Kidney (tissue), 22 donors: ENCODE measurements at places on chromosomes 16 and 17. TPM values are rescaled to one million over a fixed set of nuclear protein-coding genes. Genes with fewer than 3 reads are reported as not detected.

Gene BCAS3
- total RNA-seq, result 44.1 TPM

Gene SYCE1L
- 9.7 TPM for total RNA-seq

Gene COX6A2
- not detected for total RNA-seq

Gene TPPP3
- 8.2 TPM for total RNA-seq

Gene DCXR
- total RNA-seq, result 102 TPM

GRCh38 chr16:17354685-17355084 lies 116.1 kb downstream of the XYLT1 start:
- no peaks in the 10 kb centered on the region for H3K27me3 ChIP-seq
- H3K36me3 ChIP-seq, result no peaks in the 10 kb centered on the region
- DNase-seq, result no peak
- H3K27ac ChIP-seq, result no peak overlapping the region

- no peak overlapping the region for H3K27ac ChIP-seq
- DNase-seq, result no peak
- no peak overlapping the region for H3K4me3 ChIP-seq
- peaks cover 2% of the 10 kb centered on the region for H3K4me1 ChIP-seq
- H3K36me3 ChIP-seq, result no peaks in the 10 kb centered on the region
Measured at GRCh38 chr16:85240982-85241924, 129.0 kb upstream of the CIBAR2 start.

DNA sequence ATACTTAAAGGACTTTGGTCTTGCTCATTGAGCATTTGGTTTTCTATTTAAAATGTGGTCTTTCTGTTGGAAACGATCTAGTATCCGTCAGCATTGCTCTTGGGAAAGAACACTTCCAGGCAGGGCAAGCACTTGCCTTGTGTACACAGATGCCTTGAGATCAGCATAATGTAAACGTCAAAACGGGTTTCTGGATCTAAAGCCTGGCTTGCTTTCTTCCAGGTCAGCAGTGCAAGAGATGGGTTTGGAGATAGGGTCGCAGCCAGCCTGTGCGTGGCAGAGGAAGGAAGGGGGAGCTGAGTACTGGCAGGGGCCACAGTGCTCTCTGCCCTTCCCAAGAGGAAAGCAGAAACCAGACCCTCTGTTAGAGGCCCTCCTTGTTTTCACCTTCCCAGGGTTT lies 175.5 kb downstream of the LGALS9B start:
- H3K4me3 ChIP-seq, result no peak overlapping the region
- H3K27ac ChIP-seq, result no peak overlapping the region
- no peaks in the 10 kb centered on the region for H3K4me1 ChIP-seq
- DNase-seq, result no peak
- H3K36me3 ChIP-seq, result no peaks in the 10 kb centered on the region
- no peaks in the 10 kb centered on the region for H3K27me3 ChIP-seq

- no peak overlapping the region for H3K27ac ChIP-seq
- H3K36me3 ChIP-seq, result no peaks in the 10 kb centered on the region
- peaks cover 8% of the 10 kb centered on the region for H3K27me3 ChIP-seq
- no peaks in the 10 kb centered on the region for H3K4me1 ChIP-seq
- H3K4me3 ChIP-seq, result no peak overlapping the region
Measured at GRCh38 chr17:35799942-35800341, 4.5 kb upstream of the MMP28 start.

- peak; percentile 54 for DNase-seq
- no peaks in the 10 kb centered on the region for H3K27me3 ChIP-seq
- H3K36me3 ChIP-seq, result no peaks in the 10 kb centered on the region
- no peak overlapping the region for H3K27ac ChIP-seq
- H3K4me1 ChIP-seq, result no peaks in the 10 kb centered on the region
Measured at GRCh38 chr16:79849119-79849518, 248.6 kb upstream of the MAF start.

GRCh38 chr16:74501484-74502478 lies 80.5 kb upstream of the CLEC18B start:
- H3K4me3 ChIP-seq, result no peak overlapping the region
- peaks cover 4% of the 10 kb centered on the region for H3K4me1 ChIP-seq
- DNase-seq, result no peak
- H3K36me3 ChIP-seq, result peaks cover 10% of the 10 kb centered on the region
- H3K27me3 ChIP-seq, result no peaks in the 10 kb centered on the region

GRCh38 chr16:49468611-49469310 lies 95.2 kb downstream of the C16orf78 start:
- H3K4me1 ChIP-seq, result no peaks in the 10 kb centered on the region
- peaks cover 2% of the 10 kb centered on the region for H3K27me3 ChIP-seq
- no peak for DNase-seq
- H3K27ac ChIP-seq, result no peak overlapping the region

GRCh38 chr16:87123356-87124001 lies 193.7 kb downstream of the C16orf95 start:
- H3K4me1 ChIP-seq, result peaks cover 7% of the 10 kb centered on the region
- no peak overlapping the region for H3K27ac ChIP-seq
- no peaks in the 10 kb centered on the region for H3K27me3 ChIP-seq
- no peak for DNase-seq
- no peak overlapping the region for H3K4me3 ChIP-seq

- H3K27me3 ChIP-seq, result no peaks in the 10 kb centered on the region
- DNase-seq, result no peak
- no peak overlapping the region for H3K27ac ChIP-seq
- no peaks in the 10 kb centered on the region for H3K36me3 ChIP-seq
Measured at GRCh38 chr17:77875881-77876509, 82.5 kb upstream of the TNRC6C start.

DNA sequence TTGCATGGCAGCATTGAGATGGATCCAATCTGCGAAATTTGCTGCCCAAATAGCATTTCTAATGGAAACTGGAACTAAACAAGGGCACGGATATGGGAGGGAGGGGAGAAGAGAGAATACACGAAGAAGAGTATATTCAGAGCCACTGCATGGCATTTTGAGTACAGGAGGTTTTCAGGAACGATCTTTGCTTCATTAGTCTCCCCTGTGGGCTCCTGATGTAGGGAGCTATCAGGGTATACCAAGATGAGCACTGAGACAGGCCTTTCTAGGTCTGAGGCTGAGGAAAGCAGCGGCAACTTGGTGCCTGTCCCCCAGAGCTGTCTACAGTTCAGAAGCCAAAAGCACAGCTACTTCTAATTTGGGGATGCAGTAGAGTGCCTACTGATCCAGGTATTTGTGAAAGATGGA lies 257.7 kb upstream of the PMFBP1 start:
- DNase-seq, result no peak
- no peaks in the 10 kb centered on the region for H3K36me3 ChIP-seq
- H3K27me3 ChIP-seq, result no peaks in the 10 kb centered on the region
- no peak overlapping the region for H3K27ac ChIP-seq
- no peak overlapping the region for H3K4me3 ChIP-seq
- no peaks in the 10 kb centered on the region for H3K4me1 ChIP-seq

DNA sequence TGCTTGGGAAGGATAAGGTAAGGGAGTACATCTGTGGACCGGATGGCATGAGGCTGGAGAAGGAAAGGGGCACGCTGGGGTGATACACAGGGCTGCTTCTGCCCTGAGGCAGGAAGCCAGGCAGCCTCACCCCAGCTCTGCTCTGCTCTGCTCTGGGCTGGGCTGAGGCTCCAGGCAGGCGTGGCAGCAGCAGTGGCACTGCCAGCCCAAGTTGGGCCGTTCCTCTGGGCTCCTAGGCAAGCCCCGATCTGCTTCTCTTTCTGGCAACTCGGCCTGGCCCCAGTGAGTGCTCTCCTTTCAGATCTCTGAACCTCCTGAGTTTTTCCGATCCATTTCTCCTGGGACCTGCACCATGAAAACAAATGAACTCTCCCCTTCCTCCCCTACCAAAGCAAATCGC lies 44.9 kb downstream of the VAC14 start:
- peaks cover 5% of the 10 kb centered on the region for H3K36me3 ChIP-seq
- no peak for DNase-seq
- no peaks in the 10 kb centered on the region for H3K27me3 ChIP-seq
- H3K4me1 ChIP-seq, result peaks cover 37% of the 10 kb centered on the region
- no peak overlapping the region for H3K27ac ChIP-seq
- no peak overlapping the region for H3K4me3 ChIP-seq

DNA sequence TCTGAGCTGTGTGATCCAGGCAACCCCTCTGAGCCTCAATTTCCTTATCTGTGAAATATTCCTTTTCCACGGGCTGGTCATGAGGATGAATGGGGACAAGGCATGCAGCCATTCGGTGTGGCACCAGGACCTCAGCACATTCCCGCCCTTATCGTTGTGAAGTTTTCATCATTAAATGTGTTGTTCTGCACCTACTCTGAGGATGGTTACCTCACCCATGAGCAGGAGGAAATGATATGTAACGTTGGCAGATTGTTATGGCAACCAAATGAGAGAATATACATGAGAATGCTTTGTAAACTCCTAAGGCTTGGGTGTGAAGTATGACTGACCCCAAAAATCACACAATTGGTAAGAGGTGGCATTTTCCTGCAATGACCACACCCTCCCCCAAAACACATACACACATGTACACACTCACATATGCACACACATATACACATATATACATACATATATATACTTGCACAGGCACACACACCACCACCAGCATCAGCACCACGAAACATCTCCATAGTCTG lies 39.5 kb downstream of the SMARCE1 start:
- no peaks in the 10 kb centered on the region for H3K36me3 ChIP-seq
- DNase-seq, result no peak
- no peak overlapping the region for H3K27ac ChIP-seq
- no peak overlapping the region for H3K4me3 ChIP-seq
- no peaks in the 10 kb centered on the region for H3K27me3 ChIP-seq
- no peaks in the 10 kb centered on the region for H3K4me1 ChIP-seq

GRCh38 chr16:12097523-12098428 lies 121.2 kb downstream of the SNX29 start:
- H3K27ac ChIP-seq, result peak overlapping the region; percentile 70
- H3K4me3 ChIP-seq, result no peak overlapping the region

DNA sequence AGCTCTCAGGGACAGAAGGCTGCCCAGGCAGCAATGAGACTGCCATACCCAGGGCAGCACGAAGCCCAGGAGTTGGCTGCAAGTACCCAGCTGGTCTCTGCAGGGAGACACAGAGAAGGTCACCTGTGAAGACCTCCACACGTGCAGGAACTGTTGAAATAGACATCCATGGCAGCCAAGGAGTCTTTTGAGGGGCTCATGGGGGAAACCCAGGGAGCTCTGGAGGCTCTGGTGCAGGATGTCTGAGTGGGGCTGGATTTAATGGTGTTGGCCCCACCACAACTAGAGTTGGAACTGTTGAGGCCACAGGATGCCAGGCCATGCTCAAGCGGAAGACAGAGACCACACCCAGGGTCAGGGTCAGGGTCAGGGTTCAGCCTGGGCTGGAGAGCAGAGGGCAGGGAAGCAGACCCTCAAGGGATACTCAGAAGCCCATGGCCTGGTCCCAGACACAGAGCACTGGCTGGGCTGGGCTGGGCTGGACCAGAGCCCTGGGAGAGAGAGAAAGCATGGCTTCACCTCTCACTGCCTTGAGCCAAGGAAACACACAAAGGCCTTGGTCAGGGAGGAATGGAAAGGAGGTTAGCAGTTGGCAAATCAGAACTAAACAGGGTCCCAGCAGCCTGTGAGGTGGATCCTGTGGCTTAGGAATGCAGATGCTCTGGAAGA lies 21.4 kb downstream of the PITPNM3 start:
- no peaks in the 10 kb centered on the region for H3K4me1 ChIP-seq
- no peak overlapping the region for H3K27ac ChIP-seq
- no peak overlapping the region for H3K4me3 ChIP-seq
- no peaks in the 10 kb centered on the region for H3K36me3 ChIP-seq

DNA sequence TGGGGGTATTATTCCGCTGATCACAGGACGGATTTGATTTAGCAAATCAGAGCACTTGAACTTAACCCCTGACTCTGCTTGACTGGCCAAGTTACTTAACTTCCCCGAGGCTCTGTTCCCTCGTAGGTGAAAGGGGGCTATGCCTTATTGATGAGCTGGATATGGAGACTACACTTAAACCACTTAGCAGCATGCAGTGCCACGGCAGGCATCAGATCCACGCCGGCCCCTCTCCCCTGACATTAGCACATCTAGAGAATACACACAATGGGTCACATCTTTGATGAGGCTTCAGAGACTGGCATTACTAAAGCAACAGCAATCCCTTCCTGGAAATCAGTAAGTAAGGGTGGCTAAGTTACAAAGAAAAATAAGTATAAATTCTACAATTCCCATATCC lies 71.0 kb downstream of the ABCC12 start:
- H3K27me3 ChIP-seq, result no peaks in the 10 kb centered on the region
- H3K27ac ChIP-seq, result no peak overlapping the region
- no peak overlapping the region for H3K4me3 ChIP-seq
- H3K4me1 ChIP-seq, result no peaks in the 10 kb centered on the region
- DNase-seq, result no peak
- no peaks in the 10 kb centered on the region for H3K36me3 ChIP-seq

GRCh38 chr17:71790791-71791190 lies 330.0 kb upstream of the SOX9 start:
- no peaks in the 10 kb centered on the region for H3K4me1 ChIP-seq
- H3K4me3 ChIP-seq, result no peak overlapping the region
- no peaks in the 10 kb centered on the region for H3K36me3 ChIP-seq
- no peak for DNase-seq
- H3K27ac ChIP-seq, result no peak overlapping the region
- no peaks in the 10 kb centered on the region for H3K27me3 ChIP-seq

GRCh38 chr17:29588562-29589411 lies 661 bp downstream of the GIT1 start:
- peak; percentile 79 for DNase-seq
- no peaks in the 10 kb centered on the region for H3K27me3 ChIP-seq
- peaks cover 31% of the 10 kb centered on the region for H3K4me1 ChIP-seq
- H3K27ac ChIP-seq, result peak overlapping the region; percentile 67
- no peaks in the 10 kb centered on the region for H3K36me3 ChIP-seq
- peak overlapping the region; percentile 48 for H3K4me3 ChIP-seq

DNA sequence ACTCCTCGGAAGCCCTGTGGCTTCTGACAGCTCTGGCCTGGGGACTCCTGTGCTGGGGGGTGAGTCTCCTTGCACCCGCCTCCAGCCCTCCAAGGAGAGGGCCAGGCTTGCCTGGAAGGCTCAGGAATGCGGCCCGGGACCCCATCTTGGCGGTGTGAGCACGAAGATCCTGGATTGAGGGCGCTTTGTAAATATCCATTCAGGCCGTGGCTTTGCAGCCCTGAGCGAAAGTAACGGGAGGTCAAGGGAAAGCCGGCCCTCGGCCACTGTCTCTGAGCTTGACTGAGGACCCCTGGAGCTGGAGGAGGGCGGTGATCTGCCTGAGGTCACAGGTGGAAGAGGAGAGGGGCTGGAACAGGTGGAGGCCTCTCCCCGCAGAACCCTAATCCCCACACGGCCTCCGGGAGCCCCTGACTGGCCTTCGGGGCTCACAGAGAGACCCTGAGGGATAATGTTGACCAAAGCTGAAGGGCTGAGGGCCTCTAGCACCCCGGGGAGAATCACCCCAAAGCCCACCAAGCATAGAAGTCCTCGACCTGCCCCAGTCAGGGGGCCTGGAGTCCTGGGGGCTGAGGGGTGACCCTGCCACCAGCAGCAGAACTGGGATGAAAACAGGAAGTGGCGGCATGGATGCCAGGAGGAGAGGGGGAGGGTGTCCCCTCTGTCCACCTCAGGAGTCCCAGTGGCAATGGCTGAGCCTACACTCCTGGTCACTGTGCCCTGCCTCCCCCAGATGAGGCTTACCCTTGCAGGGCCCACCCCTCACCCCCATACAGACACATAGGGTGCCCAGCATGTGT lies 8.3 kb upstream of the RASD1 start:
- no peaks in the 10 kb centered on the region for H3K27me3 ChIP-seq
- H3K4me3 ChIP-seq, result no peak overlapping the region
- DNase-seq, result no peak
- no peak overlapping the region for H3K27ac ChIP-seq

GRCh38 chr16:85179344-85180046 lies 67.2 kb upstream of the CIBAR2 start:
- DNase-seq, result no peak
- H3K27me3 ChIP-seq, result no peaks in the 10 kb centered on the region
- no peak overlapping the region for H3K27ac ChIP-seq
- H3K4me1 ChIP-seq, result no peaks in the 10 kb centered on the region

GRCh38 chr17:36130346-36130745 lies 26.7 kb downstream of the CCL4 start:
- no peak overlapping the region for H3K4me3 ChIP-seq
- DNase-seq, result no peak
- H3K4me1 ChIP-seq, result no peaks in the 10 kb centered on the region
- H3K27me3 ChIP-seq, result no peaks in the 10 kb centered on the region
- H3K36me3 ChIP-seq, result no peaks in the 10 kb centered on the region
